ENCODE measurements at places on chromosomes 5 and 9.

GRCh38 chr9:113721856-113722255 is 154.3 kb upstream of the ZNF618 start:
- no peak for DNase-seq

GRCh38 chr9:126636983-126637798 is 23.5 kb downstream of the LMX1B start:
- DNase-seq: peak; percentile 59

DNA sequence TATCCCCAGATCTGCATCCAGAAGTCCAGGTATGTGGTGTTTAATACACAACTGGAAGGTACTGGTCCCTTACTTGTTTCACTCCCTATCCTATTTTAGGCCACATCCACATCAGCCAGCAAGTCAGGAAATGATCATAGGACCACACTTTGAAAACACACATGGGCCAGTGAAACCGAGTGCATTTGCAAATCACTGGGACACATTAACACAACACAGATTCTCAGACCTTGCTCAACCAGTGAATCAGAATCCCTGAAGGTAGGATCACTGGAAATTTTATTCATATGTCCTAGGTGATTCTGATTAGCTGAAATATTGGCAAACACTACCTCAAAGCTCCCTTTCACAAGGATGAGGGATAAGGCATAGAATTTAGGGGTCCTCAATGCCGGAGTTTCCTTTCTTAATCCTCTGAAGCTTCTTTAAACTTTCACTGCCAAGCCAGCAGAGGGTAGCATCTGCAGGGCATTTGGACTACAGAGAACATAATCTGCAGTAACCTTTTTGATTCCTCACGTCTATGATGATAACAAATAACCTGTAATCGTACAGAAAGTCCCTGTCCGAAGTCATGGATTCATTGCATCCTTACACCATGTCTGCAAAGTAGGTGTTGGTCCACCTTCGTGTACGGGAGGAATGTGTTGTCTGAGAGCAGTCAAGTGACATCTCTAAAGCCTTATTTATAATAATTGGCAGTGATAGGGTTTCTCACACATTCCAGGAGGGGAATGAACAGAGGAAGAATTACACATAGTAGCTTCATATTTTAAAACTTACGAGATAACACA is 11.0 kb upstream of the ABLIM3 start:
- no peak for DNase-seq

DNA sequence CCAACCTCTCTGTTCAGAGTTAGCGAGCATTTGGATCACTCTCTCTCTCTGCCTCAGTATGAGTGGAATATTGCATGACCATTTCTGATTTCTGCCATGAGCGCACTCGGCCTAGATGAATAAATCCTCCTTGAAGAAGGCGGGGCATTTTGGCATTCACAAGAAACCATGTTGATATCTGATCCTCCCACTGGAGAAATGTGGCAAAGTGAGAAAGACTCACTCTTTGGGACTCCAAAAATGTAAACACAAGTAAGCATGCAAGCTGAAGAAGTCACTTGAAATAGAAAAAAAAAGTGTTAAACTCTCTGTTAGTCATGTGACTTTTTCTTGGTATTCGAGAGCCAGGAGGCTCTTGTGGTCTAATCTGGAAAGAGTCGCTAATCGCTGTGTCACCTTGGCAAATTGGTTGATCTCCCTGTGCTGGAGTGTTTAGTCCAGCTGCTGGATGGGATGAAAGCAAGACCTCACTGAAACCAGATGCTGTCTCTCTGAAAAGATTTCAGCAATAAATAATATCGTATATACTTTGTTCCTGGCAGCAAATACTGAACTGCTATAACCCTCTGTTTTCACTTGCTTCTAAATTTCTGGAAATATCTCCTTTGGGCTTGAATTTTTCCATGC is 95.5 kb downstream of the GHR start:
- DNase-seq: no peak

GRCh38 chr9:96607971-96608370 is 11.7 kb downstream of the CDC14B start:
- DNase-seq: no peak

GRCh38 chr5:110086658-110087388 is 397.1 kb downstream of the MAN2A1 start:
- no peak for DNase-seq

DNA sequence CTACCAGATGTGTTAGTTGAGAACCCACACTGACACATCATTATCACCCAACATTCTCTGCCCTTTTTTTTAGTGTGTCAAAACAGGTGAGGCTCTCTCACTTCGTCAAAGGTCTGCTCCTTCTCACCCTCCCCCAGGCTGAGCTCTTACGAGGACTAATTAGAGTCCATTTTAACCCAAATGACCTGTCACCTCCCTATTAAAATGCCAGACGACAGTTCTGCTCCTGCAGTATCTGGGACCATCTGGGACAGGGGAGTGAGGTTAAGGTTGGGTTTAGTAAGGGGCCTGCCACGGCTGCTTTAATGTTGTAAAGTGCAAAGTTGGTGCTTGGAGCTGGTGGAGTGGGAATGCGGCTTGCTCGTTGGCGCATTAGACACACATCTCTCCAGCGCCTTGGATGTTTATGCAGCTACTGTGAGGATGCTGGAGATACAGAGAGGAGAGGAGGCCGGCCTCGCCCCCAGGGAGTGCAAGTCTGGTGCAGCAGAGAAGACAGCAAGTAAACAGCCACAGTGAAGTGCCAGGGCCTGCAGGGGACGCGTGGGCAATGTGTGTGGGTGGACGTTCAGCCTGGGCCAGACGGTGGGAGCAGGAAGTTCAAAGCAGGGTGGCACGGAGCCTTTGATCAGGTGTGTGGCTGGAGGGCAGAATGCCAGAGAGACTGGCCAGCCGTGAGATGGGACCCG is 96.2 kb downstream of the C9orf50 start:
- no peak for DNase-seq

- DNase-seq: no peak
Measured at GRCh38 chr9:114732823-114733222, 50.8 kb upstream of the TEX48 start.

DNA sequence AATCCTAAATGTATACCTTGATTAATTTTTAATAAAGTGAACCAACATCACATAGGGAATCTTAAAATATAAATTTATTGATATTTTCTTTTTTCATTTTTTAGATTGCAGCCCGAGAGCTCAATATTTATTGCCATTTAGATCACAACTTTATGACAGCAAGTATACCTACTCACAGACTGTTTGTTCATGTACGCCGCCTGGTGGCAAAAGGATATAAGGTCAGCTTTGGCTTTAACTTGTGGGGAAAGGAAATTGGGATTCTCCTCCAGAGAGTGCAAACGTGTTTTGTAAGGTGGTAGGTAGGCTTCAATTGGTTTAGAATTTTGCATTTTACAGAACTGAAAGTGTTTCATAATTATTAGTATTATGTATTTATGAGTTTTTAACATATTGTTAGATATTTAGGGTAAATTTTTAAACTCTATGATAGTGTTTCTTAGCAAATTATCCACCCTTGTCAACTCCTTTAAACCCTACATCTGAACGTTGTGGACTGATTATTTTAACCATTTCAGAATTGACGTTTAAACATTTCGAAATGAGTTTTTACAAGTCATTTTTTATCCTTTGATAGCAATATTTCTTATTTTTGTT is 17.5 kb upstream of the DHFR start:
- DNase-seq: peak; percentile 20

DNA sequence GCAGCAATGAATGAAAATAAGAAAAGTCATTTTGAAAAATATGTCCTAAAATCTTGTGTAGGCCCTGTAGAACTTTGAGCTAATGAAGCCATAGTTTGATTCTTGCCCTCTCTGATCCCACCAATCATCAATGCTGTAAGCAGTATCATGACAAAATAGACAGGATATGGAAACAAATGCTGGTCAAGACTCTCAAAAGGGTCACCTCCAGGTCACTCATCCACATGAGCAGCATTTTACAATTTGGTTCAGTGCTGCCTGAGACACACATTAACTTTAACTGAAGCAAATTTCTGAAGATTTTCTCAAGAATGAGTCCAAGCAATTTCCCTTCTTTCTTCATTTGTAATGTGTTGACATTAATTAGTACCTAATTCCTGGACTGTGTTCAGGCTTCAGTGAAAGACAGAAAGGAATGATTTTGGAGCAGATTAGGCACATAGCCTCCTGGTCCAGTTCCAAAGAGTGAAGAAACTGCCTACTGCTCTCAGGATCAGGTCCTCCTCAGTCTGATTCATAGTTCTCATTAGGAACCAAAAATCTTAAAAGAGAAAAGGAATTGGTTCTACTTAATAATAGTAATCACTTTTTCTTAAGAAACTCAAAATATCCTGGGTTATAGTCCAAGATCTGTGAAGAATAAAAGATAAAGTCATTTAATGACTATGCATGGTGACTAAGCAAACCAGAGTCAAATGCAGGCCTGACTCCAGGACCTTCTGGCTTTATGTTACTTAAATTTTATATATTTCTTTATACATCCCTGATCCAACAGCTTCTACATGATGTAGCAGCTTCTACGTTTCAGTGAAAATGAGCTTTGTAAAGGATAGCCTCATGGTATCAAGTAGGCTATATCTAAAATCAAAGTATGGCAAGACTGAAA is 192.1 kb upstream of the RGMB start:
- DNase-seq: no peak

GRCh38 chr5:138568061-138568824 is 7.0 kb downstream of the HSPA9 start:
- DNase-seq: no peak

GRCh38 chr5:41510176-41510831 is at the start of gene PLCXD3:
PLCXD3 (minus strand) TSS chr5:41510601; CDS start chr5:41510526, 75 bp downstream.
- DNase-seq: no peak

Data from caudate nucleus (tissue), 63 donors.